ENCODE measurements at places on chromosomes 2 and 18. TPM values are rescaled to one million over a fixed set of nuclear protein-coding genes. Genes with fewer than 3 reads are reported as not detected.

The ELOA2 gene
- total RNA-seq: not detected

The GKN2 gene
- total RNA-seq: not detected

The SLC4A5 gene
- total RNA-seq: under 0.01 TPM

The DQX1 gene
- under 0.01 TPM for total RNA-seq

The SERPINB3 gene
- not detected for total RNA-seq

The TWIST2 gene
- total RNA-seq: 297 TPM

The TDRD15 gene
- total RNA-seq: not detected

The POTEI gene
- not detected for total RNA-seq

The CPO gene
- 0.17 TPM for total RNA-seq

The SOCS6 gene
- total RNA-seq: 31.0 TPM

The FBXO36 gene
- total RNA-seq: 2.5 TPM

Measured in smooth muscle cell of trachea (primary cell).